ENCODE measurements at places on chromosomes 3 and 15.

DNA sequence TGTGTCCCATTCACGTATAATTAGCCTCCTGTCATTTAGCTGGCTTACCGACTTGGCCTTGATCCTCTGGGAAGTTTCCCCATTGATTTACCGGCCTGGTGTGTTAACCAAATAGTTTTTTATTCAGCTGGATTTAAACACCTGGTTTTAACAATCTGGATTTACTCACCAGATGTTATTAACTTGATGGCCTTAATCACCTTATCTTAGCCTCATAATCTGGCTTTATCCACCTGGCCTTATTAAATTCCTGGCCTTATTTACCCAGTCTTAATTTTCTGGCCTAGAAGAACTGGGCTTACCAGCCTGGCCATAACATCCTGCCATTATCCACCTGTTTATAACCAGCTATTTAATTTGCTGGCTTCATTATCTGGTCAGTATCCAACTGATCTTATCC is 89.9 kb downstream of the IL12A start:
- ATAC-seq: peak; percentile 53

DNA sequence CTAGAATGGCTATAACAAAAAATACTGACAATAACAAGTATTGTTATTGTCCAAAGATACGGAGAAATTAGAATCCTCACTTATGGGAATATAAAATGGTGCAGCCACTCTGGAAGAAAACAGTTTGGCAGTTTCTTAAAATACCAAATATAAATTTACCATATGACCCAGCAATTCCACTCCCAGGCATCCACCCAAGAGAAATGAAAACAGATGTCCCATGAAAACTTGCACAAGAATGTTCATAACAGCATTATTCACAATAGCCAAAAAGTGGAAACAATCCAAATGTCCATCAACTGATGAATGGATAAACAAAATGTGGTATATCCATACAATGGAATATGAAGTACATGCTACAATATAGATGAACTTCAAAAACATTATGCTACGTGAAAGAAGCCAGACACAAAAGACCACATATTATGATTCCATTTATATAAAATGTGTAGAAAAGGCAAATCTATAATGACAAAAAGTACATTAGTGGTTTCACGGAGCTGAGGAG is 9.4 kb downstream of the AAGAB start:
- no peak for ATAC-seq

DNA sequence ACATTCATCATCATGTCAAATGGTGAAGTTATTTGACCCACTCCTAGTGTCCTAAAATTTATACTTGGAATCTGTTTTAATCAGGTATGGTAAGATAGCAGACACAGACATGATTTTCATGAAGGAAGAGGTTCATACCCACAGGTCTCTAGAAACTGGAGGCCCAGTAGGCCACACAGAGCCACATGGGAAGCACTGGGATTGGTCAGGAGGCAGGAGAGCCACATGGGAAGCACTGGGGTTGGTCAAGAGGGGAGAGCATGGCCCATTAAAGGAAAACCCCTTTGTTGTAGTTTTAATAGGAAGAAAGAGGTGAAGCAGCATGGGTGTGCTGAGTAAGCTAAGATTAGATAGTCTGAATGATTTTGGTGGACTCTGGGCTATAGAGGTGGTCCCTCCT is 356.9 kb downstream of the MFSD1 start:
- no peak for ATAC-seq

- ATAC-seq: no peak
These were observed 207.2 kb downstream of the ROBO2 start for GRCh38 chr3:77247061-77247460.

- ATAC-seq: no peak
These were observed 75.0 kb downstream of the EDEM1 start for GRCh38 chr3:5262507-5262906.

DNA sequence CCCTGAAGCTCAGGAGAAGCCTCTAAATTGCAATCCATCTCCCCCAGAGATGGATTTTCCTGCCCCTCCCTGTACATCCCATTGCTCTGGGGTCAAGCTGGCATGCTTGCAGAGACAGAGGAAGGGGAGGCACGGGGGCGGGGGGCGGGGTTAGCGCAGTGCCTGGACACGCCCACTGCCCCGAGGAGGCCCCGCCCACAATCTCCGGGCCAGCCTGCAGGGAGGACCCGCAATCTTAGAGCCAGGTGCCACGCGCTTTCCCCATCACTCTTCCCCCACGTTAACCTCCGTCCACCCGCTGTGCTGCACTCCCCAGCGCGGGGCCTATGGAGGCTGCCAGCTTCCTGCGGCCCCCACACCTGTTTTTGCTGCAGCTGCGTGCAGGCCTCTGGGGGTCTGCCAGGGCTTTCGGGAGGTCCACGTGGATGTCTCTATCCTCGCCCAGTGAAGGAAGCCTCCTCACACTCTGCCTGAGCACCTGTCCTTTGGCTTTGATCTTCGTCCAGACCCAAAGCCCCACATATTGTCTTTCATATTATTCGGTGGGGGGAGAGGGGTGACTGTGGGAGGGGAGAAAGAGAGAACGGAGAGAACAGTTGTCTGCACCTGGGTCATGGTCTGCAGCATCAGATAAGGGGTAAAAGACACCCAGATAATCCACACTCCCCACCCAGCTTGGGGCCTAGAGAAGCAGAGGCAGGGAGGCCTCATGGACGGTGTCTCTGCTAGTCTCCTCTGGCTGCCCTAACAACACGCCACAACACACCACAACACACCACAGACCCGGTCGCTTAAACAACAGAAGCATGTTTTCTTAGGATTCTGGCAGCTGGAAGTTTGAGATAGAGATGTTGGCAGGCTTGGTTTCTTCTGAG is 118.0 kb upstream of the MEF2A start:
- ATAC-seq: no peak

DNA sequence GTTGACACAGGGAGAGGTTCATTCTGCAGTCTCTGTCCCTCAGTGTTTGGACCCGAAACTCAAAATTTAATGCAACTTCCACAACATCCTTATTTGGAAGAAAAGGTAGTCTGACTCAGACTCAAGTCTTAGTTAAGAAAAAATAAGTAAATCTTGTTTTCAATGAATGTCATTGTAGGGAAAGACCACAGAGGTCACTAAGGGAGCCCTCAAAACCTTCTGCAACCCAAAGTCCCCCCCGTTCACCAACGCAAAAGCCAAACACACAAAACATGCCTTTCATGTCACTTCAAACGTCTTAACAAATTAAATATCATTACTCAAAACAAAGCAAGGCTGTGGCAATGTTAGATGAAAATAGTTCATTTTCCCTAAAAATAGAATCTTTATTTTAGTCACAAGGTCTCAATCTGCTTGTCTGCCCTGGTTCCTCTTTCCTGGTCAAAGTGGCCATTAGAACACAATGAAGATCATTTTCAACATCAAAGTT is 20.9 kb upstream of the SSUH2 start:
- no peak for ATAC-seq

DNA sequence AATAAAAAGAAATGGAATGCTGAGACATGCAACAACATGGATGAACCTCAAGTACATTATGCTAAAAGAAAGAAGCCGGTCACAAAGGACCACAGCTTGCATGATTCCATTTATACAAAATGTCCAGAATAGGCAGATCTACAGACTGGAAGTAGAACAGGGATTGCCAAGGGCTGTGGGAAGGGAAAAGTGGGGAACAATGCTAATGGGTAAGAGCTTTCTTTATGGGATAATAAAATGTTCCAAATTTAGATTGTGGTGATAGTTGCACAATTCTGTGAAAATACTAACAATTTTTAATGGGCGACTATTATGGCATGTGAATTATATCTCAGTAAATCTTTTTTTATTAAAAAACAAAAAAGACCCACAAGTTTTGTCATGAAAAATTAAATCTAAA is 106.2 kb downstream of the TMCO5A start:
- no peak for ATAC-seq

GRCh38 chr3:120831066-120831465 is 76.9 kb upstream of the STXBP5L start:
- no peak for ATAC-seq

GRCh38 chr15:92625251-92625980 is 30.2 kb downstream of the FAM174B start:
- ATAC-seq: peak; percentile 26

GRCh38 chr3:15645740-15646501 is 44.4 kb downstream of the BTD start:
- ATAC-seq: peak; percentile 39

DNA sequence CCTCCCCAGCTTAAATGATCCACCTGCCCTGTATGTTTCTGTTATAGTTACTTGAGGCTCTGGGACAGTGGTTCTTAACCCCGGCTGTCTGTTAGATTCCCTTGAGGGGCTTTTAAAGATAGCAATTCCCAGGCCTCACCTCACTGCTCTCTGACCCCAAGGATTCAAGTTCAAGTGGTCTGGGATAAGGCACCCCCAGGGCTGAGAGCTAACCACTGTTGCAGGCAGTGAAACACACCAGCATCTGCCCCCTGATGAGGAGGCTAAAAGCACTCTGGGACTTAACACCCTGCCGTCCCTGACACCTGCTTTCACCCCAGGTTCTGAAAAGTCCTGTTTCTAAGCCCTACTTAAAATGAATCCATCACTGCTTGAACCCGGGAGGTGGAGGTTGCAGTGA is 103.7 kb downstream of the LRRK1 start:
- ATAC-seq: no peak

GRCh38 chr15:88621789-88622604 is 857 bp downstream of the AEN start:
- ATAC-seq: peak; percentile 51

GRCh38 chr3:179768080-179768479 is 115.2 kb downstream of the USP13 start:
- peak; percentile 22 for ATAC-seq

- ATAC-seq: peak; percentile 50
These were observed at the start of gene CYP1A1 for GRCh38 chr15:74725225-74725774. Gene CYP1A1, minus strand, starts transcription at chr15:74725528. Its CDS starts 2,431 bp downstream, at chr15:74723097.
